Endothelial cell (in vitro differentiated cells): ENCODE measurements at places on chromosomes 4 and X. TPM values are rescaled to one million over a fixed set of nuclear protein-coding genes. Genes with fewer than 3 reads are reported as not detected.

RPA4 gene
- total RNA-seq: 1.9 TPM

DCAF12L1 gene
- total RNA-seq: 1.9 TPM

ABLIM2 gene
- 0.74 TPM for total RNA-seq

PHKA1 gene
- 4.0 TPM for total RNA-seq

ARL9 gene
- not detected for total RNA-seq

DCLK2 gene
- total RNA-seq: 7.8 TPM

DNA sequence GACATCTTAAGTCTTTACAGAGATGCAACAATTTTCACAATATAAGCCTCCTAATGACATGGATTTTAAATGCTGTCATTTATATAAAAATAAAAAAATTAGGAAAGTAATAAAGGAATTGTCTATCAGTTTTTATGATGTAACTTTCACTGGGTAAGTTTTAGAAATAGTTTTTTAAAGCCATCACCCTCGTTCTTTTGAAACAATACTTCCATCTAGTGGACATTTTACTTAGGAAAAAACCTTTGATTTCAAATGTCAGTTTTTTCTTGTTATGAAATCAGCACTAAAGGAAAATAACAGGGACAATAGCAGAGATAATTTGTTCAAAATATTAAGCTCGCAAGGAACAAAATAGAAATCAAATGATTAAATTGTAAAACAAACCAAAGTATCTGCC is 24.3 kb upstream of the NDNF start:
- DNase-seq: no peak

- DNase-seq: no peak
Measured at GRCh38 chrX:1496076-1496475, 40.9 kb downstream of the P2RY8 start.

DNA sequence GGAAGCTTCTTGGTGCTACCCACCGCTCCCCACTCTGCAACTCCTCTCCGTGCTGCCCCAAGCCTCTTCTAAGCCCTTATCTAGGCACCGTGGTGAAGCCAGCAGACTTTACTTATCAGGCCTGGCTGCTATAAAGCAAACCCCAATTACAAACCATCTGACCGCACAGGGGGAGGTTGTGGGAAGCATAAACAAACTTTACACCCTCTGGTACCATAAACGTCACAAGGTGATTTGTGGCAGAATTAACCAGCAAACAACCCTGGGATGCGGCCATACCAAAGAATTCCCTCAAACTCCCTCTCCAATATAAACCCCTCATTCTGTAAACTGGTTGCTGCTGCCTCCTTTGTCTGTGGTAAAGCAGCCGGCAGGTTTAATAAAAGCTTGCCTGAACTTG is 55.2 kb downstream of the MAGEC2 start:
- no peak for DNase-seq

DNA sequence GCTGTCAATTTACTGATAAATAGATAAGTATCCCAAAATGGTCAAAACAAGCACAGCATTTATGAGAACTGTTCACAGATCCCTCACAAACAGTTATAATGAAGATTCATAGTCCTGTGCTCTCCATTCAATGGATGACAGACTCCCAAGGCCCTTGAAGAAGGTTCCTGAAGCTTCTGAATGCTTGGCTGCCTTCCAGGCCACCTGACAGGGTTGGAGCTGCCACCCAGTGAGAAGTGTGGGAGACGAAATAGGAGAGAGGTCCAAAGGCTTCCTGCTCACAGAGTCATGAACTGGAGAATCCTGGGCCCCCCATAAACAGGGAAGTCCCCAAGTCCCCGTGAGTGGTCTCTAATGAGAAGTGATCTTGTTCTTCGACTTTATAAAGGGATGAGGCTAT is 26.0 kb upstream of the ANXA3 start:
- DNase-seq: no peak

- DNase-seq: no peak
Measured at GRCh38 chr4:165761963-165762362, 111.1 kb upstream of the TLL1 start.

GRCh38 chrX:110252711-110253110 is 65.2 kb downstream of the AMMECR1 start:
- no peak for DNase-seq

GRCh38 chr4:89119166-89119565 is 7.8 kb downstream of the TIGD2 start:
- DNase-seq: no peak

GRCh38 chrX:125620715-125621587 is 301.3 kb downstream of the TEX13C start:
- DNase-seq: no peak

DNA sequence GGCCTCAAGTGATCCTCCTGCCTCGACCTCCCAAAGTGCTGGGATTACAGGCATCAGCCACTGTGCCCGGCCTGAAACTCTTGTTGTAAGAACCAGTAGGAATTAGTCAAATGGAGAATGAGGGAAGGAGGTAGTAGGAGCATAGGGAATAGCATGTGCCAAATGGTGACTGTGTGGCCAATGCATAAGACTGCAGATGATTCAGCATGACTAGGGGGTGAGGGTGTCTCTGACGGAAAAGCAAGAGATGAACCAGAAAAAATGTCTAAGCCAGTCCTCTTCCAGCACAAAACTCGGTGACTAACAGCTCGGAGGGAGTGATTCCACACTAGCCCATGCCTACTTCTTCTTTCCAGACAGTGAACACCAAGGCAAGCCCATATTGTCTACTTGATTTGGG is 58.2 kb upstream of the DUSP21 start:
- no peak for DNase-seq

- DNase-seq: no peak
Measured at GRCh38 chrX:45324941-45325340, 124.3 kb upstream of the DIPK2B start.

- no peak for DNase-seq
Measured at GRCh38 chrX:13430136-13430827, 110.4 kb upstream of the ATXN3L start.

- DNase-seq: no peak
Measured at GRCh38 chr4:182175788-182176519, 67.2 kb upstream of the TENM3 start.
